ENCODE measurements at places on chromosomes 6 and 20.

DNA sequence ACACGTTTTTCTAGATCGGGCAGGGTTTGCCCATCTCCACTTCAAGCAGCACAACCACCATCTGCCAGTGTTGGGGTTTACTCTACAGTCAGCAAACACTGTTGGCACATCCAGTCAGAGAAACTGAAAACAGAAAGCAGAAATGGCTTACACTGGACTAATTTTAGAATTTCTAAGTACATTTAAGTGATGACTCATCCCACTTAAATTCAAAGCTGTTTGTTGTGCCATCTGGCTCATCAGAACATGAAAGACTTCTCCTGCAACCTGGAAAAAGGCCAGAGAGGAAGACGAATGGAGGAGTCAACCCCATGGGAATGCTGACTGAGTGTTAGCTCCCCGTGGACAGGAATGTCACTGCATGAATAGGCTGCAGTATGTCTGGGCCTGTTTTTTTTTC is 21.8 kb downstream of the FAM209B start:
- no peak for DNase-seq

- no peak for DNase-seq
These were observed 119.5 kb downstream of the PHACTR3 start for GRCh38 chr20:59723607-59724456.

DNA sequence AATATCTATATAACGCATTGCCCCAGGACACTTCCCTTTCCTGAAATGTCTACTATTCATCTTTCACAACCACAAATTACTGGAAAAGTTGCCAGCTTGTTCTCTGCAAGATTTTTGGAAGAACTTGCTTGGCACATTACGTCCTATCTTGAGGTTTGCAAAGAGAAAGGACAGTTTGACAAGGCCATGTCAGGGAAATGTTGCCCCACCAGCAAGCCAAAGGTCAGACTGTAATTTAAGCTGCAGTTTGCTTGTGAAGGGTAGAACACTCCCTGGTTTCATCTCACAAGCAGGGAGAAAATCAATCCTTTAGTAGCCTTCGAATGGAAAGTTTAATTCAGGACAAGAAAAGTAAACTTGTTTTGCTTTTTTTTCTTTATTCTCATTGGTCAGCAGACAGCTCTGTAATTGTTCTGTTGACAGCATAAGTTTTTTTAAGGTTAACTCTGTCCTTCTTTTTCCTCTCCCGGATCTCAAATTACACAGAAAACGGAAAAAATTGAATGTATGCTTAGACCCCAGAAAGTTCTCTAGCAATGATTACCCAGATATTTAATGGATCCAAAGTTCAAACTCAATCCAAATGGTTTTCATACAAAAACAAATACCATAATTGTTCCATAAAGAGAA is 541.8 kb upstream of the NRSN1 start:
- no peak for DNase-seq

GRCh38 chr6:42391441-42391840 is 60.3 kb downstream of the TRERF1 start:
- DNase-seq = no peak

DNA sequence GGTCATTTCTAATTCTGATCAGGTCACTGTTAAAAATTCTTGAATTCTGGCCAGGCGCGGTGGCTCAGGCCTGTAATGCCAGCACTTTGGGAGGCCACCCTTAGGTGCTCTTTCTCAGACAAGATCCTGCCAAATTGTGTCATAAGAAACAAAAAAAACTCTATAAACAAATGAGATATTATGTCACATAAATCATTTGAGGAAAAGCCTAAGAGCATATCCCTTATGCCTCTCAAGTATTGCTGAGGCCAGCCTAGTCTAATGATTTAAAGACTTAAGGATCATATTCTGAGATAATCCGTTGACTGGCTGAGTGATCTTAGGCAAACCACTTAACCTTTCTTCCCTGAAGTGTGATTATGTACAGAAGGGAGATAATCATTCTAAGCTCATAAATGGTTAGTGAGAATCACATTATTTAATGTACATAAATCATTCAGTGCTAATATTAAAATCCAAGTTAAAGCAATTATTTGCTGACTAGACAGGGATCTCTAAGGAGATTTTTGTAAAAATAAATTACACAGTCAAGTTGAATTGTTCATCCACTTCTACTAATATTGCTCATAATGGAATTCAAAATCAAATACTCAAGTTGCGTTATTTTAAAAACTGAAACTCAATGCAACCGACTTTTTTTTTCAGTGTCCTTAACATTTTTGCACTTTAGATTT is 365.4 kb downstream of the PHF3 start:
- DNase-seq = no peak

DNA sequence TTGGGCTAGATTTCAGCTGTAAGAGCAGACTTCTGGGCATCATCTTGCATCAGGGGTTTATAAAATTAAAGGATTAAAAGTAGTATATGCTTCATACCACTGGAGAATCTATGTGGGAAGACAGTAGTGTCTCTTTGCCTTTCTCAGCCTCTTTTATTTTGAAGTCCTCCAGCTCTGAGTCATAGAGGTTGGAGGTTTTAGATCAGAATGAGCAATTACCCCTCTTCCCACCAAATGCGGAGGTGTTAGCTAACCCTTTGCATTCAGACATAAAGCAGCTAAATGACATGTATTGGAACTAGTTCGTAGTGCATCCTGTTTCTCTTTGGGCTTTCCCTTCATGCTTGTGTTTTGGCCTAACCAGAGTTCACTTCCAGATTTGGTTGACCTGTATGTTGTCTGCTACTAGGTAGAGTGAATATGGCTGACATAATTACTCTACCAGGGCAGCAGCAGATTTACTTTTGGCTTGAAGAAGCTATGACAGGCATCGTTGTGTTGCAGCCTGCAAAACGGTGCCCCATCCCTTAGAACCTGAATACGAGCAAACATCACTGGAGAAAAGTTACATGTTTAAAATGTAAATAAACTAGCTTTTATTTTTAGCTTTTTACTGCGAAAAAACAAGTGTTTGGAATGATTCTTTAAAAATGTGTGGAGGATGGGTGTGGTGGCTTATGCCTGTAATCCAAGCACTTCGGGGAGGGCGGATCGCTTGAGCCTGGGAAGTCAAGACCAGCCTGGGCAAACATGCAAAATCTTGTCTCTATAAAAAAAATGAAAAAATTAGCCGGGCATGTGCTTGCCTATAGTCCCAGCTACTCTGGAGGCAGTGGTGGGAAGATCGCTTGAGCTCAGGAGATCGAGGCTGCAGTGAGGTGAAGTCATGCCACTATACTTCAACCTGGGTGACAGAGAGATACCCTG is 82.2 kb downstream of the MYO6 start:
- DNase-seq = no peak

DNA sequence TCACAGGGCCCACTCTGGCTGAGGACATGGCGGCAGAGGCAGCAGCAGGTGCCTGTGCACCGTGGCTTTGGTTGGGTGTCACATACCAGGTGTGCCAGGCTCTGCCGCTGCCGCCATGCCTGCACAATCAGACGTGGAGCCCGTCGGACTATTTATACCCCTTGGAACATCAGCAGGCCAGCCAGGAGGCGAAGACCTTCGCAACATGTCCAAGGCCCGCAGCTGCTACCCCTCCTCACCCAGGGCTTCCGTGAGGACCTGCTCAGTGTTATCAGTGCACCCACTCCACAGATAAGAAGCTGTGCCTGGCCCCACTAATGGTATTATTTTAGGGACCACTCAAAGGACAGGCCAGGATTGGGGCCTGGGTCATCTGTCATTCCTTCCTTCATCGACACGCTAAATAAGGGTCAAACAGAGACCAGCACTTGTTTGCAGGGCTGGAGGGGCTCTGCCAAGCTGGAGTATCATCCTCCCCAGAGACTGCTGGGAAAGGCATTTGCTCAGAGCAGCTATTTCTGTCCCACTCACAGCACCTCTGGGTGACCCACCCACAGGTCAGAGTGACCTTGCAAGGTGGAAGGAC is 109.2 kb downstream of the BMP7 start:
- DNase-seq = no peak

DNA sequence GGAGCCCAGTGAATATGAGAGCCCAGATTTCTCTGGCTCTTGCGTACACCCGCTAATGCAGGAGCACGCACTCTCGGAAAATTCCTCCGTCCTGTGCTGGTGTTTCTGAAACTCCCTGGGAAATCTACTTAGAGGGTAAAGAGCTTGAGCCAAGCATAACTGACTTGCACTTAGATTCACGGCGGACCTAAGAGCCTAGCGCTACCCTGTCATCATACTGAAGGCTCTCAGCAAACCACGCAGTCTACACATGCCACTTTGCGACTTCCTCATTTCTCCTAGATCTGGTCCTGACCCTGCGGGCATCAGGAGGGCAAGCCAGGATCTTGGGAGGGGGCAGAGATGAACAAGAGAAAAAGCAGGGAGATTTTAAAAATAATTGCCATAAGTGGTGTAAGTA is 324.7 kb downstream of the CD83 start:
- DNase-seq = no peak

Data from progenitor cell of endocrine pancreas (in vitro differentiated cells).